Panc1 (cell line): ENCODE measurements at places on chromosomes 6 and 20. TPM values are rescaled to one million over a fixed set of nuclear protein-coding genes. Genes with fewer than 3 reads are reported as not detected.

OTOR gene
- not detected for total RNA-seq

LIN28B gene
- 5.8 TPM for total RNA-seq

SNRNP48 gene
- 10.7 TPM for total RNA-seq

RUNX2 gene
- 7.0 TPM for total RNA-seq

USP49 gene
- total RNA-seq, result 5.4 TPM
